Lung microvascular endothelial cell (primary cell): ENCODE measurements at places on chromosomes 7 and 10. TPM values are rescaled to one million over a fixed set of nuclear protein-coding genes. Genes with fewer than 3 reads are reported as not detected.
A peak's percentile ranks its signal among the peaks of the same experiment; 100 is the strongest.

GRCh38 chr10:44016589-44017482 is 368.1 kb downstream of the CXCL12 start:
- no peak for DNase-seq

Gene NSMCE4A
- 30.7 and 31.2 TPM in 2 replicates for total RNA-seq

Gene MGAM2
- not detected in 2 replicates for total RNA-seq

- DNase-seq: no peak
Observed at GRCh38 chr10:70795613-70796012, 10.4 kb upstream of the TBATA start.

DNA sequence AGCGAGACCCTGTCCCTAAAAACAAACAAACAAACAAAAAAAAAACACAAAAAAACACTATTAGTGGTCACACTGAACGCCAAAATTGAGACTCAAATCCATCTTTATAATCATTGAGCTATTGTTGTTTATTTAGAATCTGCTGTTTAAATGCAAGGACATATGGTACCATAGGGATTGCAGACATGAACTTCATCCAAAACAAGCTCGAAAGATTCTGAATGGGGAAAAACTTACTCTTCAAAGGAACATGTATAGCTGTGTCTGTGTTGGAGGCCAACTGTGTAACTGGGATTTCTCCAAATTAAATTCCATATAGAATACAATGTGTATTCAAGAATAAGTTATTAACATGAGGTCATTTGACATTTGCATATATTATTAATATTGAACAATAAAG is 74.7 kb upstream of the GPR158 start:
- DNase-seq: no peak

GRCh38 chr10:58704226-58704625 is 191.6 kb downstream of the BICC1 start:
- DNase-seq: no peak

DNA sequence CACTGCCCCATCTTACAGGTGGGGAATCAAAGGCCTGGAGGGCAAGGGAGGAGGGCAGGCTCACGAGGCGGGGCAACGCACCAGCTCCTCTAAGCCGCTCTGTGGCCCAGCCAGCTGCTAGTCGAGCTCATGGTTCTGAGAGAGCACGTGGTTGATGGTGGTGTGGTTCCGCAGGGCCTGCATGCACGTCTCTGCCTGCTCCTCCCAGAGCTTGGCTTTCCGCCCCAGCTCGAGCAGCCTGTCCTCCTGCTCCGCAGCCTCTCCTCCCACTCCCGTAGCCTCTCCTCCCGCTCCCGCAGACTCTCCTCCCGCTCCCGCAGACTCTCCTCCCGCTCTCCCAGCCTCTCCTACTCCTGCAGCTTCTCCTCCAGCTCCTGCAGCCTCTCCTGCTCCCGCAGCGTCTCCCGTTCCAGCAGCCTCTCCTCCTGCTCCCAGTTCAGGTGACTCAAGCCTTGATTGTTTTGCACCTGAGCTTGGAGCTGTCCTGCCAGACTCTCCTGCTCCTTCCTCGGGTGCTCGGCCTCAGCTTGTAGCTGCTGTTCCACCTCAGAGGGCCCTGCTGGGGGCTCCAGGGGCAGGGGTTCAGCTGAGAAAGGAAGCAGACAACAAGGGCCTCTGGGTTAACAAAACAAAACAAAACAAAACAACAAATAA is 19.1 kb upstream of the MTPAP start:
- DNase-seq: no peak

GRCh38 chr10:43221419-43222209 is 45.3 kb downstream of the RASGEF1A start:
- peak; percentile 12 for DNase-seq

- peak; percentile 35 for DNase-seq
Observed at GRCh38 chr7:5526100-5526905, 102.7 kb upstream of the TNRC18 start.

- DNase-seq: peak; percentile 38
Observed at GRCh38 chr7:134016223-134016941, 110.8 kb upstream of the LRGUK start.

Gene SLC37A3
- total RNA-seq: 43.6 and 62.9 TPM in 2 replicates

Gene SUN3
- total RNA-seq: not detected in 2 replicates

GRCh38 chr7:108232076-108232475 is 101.9 kb upstream of the LAMB4 start:
- DNase-seq: no peak

GRCh38 chr7:1121886-1122831 is 34.2 kb downstream of the GPER1 start:
- DNase-seq: no peak

- DNase-seq: no peak
Observed at GRCh38 chr7:151930695-151931094, 25.6 kb upstream of the GALNTL5 start.

Gene ZNF365
- 0.22 TPM in 1 of 2 replicates, not detected in the other for total RNA-seq

Gene FKBP6
- not detected in 2 replicates for total RNA-seq

Gene LRRC61
- total RNA-seq: 2.2 and 5.8 TPM in 2 replicates

- no peak for DNase-seq
Observed at GRCh38 chr7:149199234-149199995, 4.1 kb downstream of the ZNF282 start.

GRCh38 chr7:25386311-25386744 is 158.0 kb upstream of the NPVF start:
- DNase-seq: no peak

DNA sequence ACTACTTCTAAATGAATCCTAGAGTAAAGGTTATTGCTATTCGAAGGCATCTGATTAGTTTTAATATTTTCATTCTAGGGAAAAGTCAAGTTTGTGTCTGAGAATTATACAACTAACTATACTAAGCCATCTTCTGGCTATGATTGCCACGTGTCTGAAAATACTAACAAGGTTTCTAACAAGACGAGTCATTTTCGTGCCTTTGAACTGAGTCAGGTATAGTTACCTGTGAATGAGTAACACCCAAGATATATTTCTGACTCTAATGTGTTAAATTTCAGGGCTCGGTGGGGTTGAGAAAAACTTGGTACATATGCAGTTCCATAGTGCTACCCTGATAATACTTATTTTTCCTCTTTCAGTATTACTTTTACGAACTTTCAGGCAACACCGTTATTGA is 35.5 kb downstream of the TASOR2 start:
- DNase-seq: no peak

GRCh38 chr10:45627412-45628048 is 45.0 kb downstream of the ZFAND4 start:
- no peak for DNase-seq

Gene DKK1
- total RNA-seq: 13.3 and 15.7 TPM in 2 replicates

GRCh38 chr7:141709749-141710148 is 1.6 kb downstream of the WEE2 start:
- no peak for DNase-seq

Gene MCM10
- total RNA-seq: 2.4 and 5.0 TPM in 2 replicates

Gene POMZP3
- 1.7 and 3.8 TPM in 2 replicates for total RNA-seq

DNA sequence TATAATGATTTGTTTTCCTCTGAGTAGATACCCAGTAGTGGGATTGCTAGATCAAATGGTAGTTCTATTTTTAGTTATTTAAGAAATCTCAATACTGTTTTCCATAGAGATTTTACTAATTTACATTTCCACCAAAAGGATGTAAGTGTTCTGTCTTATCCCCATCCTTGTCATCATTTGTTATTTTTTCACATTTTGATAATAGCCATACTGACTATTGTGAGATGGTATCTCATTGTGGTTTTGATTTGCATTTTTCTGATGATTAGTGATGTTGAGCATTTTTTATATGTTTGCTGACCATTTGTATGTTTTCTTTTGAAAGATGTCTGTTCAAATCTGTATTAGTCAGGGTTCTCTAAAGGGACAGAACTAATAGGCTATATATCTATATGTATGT is 160.0 kb upstream of the TMEM229A start:
- no peak for DNase-seq

Gene MACC1
- total RNA-seq: under 0.01 TPM in 2 replicates

GRCh38 chr10:62653254-62653653 is 151.3 kb upstream of the ADO start:
- no peak for DNase-seq

Gene GIMAP5
- 187 and 435 TPM in 2 replicates for total RNA-seq

Gene TBX20
- total RNA-seq: not detected in 2 replicates

GRCh38 chr7:108311446-108312168 is 144.6 kb downstream of the NRCAM start:
- DNase-seq: peak; percentile 91

GRCh38 chr7:94940241-94940640 is 32.8 kb downstream of the PPP1R9A start:
- DNase-seq: no peak

DNA sequence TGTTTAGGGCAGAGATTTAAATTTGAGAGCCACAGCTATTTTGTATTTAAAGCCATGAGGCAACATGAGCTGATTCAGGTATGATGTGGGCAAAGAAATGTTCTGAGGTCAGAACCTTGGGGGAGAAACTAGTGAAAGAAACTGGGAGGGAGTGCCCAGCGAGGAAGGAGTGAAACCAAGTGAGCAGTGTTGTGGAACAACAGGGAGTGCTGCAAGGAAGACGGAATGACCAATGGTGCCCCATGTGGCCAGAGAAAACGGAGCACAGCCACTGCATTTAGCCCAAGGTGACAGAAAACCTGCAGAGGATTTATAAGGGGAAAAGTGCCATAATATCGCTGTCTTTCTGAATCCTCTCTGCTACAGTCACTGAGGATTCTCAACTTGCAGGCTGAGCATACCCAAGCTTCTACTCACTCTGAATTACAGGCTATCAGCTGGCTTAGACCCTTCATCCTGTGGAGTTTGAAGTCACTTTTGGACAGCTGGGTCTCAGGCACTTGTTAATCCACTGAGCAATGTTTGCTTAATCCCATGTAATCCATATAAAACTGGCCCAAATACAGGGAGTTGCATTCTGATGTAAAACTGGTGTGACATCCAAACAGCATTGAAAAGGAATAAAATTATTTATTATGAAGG is 777.3 kb downstream of the CCSER2 start:
- DNase-seq: no peak

Gene PRSS37
- not detected in 2 replicates for total RNA-seq

DNA sequence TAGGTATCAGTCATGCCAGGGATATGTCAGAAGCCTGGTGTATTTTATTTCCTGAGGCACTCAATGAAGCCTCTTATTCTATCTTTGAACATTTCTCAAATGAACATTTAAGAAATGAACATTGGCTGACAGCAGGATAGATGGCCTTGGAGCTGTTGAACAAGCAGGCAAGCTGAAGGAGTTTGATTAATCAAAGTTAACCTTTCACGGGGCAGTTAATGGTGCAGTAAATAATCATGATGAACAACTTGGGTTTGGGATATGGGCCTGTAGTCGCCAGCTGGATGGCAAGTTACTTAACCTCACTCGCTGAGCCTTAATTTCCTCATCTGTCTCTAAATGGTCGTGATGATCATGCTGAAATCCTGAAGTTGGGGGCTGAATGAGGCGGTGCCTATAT is 333.0 kb downstream of the SFMBT2 start:
- DNase-seq: no peak

Gene CNOT4
- total RNA-seq: 6.5 and 9.3 TPM in 2 replicates

- no peak for DNase-seq
Observed at GRCh38 chr7:46192271-46192670, 271.2 kb upstream of the IGFBP3 start.

DNA sequence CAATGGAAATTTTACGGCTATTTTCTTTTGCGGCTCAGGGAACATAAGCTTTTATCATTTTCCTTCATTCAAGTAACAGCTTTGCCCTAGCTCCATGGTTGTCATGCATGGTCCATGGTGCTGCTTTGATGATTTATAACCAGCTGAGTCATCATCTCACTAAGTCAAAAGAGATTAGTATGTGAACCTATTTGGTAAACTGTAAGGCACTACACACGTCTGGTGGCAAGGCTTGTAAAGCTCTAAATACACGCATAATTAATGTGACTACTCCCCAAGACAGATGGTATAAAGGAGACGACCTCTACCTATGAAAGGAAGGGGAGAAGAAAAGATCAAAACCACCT is 340.2 kb downstream of the KCNMA1 start:
- DNase-seq: peak; percentile 54

DNA sequence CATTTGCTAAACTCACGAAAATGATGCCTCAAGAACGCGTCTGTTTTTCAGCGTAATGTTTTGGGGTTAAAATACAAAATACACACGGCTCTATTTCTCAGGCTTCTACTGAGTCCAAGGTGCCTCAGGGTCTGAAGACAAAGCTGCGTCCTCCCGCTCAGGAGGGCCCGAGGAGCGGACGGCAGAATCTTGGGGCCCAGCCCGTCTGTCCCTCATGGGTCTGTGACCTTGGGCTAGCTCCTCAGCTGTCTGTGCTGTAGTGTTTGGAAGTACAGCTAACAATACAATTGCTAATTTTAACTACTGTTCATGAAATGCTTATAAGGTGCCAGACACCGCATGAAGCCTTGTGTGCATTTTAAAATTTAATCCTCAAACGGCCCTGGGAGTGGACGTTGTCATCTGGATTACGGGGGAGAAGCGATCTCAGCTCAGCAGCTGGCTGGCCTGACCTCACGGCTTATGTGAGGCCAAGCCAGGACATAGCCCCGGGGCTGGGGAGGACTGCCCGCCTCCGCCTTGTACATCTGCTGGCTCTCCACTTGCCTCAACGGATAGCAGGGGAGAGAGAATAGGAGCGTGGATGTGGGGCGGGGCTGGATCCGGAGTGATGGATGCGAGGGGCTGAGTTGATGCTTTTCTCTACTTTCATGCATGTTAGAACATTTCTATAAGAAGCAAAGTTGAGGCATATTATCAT is 357.4 kb downstream of the GLRX3 start:
- DNase-seq: no peak

- no peak for DNase-seq
Observed at GRCh38 chr10:11951695-11952094, 90.9 kb downstream of the UPF2 start.

Gene STEAP2
- under 0.01 and 2.0 TPM in 2 replicates for total RNA-seq

DNA sequence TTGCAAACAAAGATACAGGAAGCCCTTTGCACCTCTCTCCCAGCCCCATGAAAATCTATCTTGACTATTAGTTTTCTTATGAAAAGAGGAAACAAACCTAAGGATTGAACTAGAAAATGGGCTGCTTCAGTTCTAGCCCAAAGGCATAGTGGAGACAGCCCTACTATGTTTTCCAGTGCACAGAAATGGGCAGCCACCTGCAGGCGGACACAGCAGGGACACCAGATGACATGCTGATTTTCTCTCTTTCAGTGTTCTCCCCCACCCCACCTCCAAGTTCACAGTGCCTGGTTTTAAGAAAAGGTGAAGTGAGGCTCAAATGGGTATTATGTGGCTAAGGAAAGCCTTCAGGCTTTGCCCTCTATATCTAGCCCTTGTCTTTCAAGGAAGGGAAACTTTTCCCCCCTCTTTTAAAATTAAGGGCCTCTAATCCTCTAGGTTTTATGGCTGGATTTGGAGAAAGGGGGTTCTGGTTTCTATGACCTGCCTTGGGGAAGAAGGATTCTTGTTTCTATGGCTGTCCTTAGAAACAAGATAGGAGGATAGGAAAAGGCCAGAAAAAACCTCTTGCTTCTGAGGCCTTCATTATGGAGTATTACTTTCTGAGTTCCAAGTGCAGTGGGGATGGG is 23.5 kb upstream of the DDX50 start:
- DNase-seq: no peak
